Activated CD4-positive, alpha-beta T cell treated with anti-CD3 and anti-CD28 coated beads for 36 hours (primary cell): ENCODE measurements at places on chromosomes 1 and 21. TPM values are rescaled to one million over a fixed set of nuclear protein-coding genes. Genes with fewer than 3 reads are reported as not detected.

Gene LORICRIN
- total RNA-seq: not detected

Gene SELE
- not detected for total RNA-seq

Gene RNF220
- 78.3 TPM for total RNA-seq

Gene C1orf115
- total RNA-seq: 0.63 TPM

Gene CDCA8
- total RNA-seq: 61.7 TPM

Gene DYNLT5
- total RNA-seq: not detected

Gene ANKRD65
- total RNA-seq: not detected

Gene B3GALT2
- not detected for total RNA-seq
